ENCODE measurements at places on chromosomes 11 and 22.

DNA sequence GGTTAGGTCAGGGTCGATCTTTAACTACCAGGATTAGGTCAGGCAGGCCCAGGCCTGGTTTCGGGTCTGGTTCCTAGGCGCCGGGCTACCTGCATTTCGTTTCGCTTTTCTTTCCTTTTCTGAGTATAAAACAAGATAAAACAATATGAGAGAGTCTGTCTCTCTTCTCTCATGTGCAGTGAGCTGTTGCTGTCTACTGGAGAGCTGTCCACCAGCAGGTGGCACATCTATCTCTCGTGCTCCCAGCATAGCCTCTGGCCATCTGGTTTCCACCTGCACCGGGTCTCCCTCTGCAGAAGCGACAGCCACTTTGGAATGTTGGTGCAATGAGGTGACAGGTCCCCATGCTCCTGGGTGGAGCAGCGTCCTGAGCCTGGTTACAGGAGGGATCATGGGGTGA is 27.6 kb downstream of the RIBC2 start:
- peak; percentile 64 for DNase-seq

- DNase-seq, result no peak
Observed at GRCh38 chr22:37533995-37534394, 14.8 kb upstream of the CARD10 start.

GRCh38 chr11:8099291-8099899 is 18.4 kb downstream of the TUB start:
- DNase-seq, result peak; percentile 83

GRCh38 chr11:86067009-86067850 is 1.7 kb downstream of the PICALM start:
- DNase-seq, result no peak

DNA sequence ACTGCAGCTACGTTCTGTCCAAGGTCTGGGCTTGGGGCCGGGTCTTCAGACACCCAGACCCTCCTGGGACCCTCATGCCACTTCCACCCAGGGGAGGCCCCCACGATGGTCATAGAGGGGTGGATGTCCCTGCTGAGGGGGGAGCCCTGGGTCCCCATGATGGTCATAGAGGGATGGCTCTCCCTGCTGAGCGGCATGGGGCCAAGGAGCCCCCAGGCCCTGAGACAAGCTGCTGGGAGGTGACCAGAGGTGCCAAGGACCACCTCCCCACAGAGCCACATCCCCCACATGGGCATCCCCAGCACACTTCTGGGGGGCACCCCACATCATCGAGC is 7.2 kb downstream of the MUC5B start:
- DNase-seq, result no peak

DNA sequence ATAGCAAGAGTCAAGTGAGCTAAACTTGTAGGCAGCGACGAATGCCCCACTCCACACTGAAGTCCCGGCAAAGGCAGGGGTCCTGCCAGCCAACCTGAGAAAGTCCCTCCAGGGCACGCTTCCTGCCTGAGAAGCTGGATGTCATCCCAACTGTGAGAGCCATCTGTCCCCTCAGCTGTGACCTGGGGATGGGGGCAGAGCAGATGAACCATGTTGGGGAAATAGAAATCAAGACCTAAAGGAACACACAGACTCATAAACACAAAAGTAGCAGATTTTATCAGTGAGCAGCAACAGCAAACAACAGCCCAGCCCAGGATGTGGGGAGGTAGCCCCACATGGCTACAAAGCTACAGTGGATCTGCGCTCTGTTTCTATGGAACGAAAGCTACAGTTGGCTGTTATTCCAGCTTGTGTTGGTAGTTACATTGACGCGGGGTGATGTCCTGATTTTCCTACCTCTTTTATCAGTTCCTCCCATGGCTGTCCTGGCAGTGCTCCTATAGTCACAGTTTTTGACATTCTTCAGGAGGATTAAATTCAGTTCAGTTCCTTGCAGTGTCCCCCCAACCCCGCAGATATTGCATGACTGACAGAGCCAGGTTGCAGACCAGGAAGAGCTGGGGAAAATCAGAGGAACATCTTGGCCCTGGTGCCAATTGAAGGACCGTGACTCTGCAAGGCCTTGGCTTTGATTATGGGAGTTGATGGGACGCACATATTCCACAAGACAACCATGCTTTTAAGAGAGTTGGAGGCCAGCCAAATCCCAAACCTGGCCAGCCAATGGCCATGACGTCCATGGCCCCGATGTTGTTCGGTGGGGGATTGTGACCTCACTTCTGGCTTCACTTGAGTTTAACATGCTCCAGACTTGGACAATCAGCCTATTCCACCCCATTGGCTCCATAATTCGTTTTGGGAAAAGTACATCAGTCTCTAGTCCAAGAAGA is 14.6 kb downstream of the MRGPRD start:
- DNase-seq, result peak; percentile 53

DNA sequence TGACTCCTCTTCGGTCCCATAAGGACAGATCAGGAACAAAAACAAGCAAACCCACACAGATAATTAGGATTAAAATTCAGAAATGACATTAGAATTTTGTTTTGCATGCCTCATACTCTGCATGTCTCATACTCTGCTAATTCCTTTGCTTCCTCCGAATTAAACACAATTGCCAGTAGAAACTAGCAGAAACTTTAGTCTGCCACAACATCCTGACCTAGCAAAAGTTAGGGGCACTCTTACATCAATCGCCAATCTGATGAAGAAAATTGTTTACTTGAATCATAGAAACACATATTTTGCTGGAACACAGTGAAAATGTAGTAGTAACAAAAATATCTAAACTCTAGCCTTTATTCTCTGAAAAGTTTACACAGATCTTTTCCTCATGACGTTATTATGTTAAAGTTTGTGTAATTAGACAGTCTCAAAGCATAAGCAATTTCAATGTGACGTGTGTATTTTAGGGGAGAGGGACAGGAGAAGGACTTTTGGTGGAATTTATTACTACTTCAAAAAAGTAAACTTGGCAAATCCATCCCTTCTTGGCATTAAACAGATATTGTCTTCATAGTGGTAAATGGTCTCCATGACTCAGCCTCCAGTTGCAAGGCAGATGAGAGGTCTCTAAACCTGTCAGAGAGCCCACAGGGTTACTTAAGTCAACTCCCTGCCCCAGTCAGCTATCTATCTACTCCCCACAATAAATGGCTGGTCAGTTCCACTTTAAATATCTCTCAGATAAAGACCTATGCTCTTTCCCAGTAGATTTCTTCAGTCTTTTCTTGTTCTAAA is 249.8 kb upstream of the UBASH3B start:
- DNase-seq, result no peak

DNA sequence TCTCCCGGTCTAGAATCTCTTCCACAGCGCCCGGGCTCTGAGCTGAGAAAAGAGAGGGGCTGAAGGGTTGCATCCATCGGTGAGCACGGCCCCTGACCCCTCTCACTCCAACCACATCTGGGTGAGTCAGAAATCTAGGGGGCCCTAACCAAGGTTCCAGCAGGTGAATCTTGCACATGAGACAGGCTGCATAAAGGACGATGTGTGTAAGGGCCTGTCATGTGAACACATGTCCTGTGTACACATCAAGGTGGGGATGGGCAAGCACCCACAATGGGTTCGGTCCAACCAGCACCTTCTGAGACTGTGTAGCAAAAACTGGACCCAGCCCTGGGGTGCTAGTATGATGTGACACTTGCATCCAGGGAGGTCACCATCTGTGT is 1.2 kb downstream of the BET1L start:
- DNase-seq, result no peak

DNA sequence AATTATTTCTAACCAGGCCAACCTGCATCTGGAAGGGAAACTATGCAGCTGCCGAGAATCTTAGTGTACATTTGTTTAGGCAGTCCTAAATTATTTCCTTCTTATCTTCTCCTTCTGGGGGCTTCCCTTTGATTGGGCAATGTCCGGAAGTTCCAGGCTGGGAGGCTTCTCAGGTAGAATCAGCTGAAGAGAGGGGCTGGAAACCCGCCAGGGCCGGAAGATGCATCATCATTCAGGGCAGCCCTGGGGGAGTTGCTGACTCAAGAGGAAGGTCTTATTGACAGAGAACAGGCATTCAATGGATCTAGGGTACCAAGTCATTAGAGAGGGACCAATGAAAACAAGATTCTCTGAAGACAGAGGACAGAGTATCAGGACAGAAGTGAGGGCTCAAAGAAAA is 150.7 kb downstream of the BLID start:
- no peak for DNase-seq

DNA sequence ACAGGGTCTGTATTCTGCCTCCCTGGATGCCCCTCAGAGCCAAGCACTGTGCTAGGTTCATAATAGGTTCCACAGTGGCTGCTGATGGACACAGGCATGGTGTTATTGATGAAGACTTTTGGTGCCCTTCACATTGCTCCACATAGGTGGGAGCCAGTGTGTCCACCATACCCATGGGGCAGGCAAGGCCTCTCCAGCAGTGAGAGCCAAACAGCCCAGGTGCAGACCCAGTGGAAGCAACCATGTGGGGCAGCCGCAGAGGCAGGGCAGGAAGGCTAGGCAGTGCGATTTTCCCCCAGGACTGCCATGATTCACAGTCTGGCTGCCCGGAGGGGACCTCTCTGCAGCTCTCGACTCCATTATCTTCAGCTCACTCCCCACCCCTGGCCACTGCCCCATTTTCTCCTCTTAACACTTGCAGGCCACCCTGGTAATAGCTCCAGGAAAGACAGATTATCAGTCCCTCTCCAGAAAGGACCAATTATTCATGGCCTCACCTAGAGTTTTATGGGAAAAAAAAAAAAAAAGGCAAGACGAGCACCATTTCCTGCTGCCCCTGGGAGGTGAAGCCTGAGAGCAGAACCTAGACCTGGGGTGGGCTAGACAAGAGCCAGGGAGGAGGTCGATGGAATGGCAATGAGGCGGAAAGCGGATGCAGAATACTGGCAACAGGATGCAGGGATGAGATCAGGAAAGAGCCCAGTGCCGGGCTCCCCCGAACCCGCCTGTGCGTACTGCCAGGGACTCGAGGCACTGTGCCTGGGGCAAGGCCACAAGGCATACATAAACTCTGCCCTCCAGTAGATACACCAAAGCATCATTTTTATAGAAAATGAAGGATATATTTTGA is 343.0 kb upstream of the NCAM1 start:
- no peak for DNase-seq

- DNase-seq, result peak; percentile 24
Observed at GRCh38 chr22:50702261-50702671, 29.6 kb downstream of the SHANK3 start.

DNA sequence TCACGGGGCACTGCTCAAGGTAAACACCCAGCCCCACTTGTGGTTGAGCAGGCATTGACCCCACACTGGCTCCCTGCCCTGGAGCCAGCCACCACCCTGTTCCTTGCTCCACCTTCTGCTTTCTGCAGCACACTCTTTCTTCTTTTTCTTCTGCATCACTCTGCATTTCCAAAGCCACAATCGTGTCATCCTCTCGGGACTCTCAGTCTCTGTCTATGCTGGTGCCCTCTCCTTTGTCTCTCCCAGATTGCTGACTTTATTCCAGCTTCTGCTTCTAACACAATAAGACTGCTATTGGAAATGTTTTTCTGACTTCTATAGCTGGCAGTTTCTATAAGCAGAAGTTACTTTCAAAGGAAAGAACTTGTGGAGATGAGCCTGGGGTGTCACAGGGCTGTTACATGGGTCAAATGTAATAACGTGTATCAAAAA is 14.4 kb downstream of the GRAP2 start:
- no peak for DNase-seq

DNA sequence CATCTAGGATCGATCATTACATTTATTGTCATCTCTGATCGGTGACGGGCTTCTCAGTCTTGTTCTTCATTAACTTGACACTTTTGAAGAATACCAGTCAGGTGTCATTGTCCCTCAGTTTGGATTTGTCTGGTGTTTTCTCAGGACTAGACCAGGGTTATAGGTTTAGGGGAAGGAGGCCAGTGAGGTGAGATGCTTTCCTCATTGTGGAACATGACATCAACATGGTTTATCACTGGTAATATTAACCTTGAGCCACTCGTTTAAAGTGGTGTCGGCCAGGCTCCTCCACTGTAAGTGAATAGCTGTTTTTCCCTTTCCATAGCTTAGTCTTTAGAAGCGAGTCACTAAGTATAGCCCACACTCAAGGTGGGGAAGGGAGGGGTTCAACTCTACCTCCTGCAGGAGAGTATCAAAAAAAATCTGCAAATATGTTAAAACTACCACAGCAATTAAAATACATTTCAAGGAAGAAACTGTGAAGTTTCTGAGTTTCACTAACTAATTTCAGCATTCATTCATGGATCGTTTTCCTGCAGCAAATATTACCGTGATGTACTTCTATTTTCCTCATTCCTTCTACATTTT is 42.0 kb downstream of the KCNQ1OT1 start:
- no peak for DNase-seq

DNA sequence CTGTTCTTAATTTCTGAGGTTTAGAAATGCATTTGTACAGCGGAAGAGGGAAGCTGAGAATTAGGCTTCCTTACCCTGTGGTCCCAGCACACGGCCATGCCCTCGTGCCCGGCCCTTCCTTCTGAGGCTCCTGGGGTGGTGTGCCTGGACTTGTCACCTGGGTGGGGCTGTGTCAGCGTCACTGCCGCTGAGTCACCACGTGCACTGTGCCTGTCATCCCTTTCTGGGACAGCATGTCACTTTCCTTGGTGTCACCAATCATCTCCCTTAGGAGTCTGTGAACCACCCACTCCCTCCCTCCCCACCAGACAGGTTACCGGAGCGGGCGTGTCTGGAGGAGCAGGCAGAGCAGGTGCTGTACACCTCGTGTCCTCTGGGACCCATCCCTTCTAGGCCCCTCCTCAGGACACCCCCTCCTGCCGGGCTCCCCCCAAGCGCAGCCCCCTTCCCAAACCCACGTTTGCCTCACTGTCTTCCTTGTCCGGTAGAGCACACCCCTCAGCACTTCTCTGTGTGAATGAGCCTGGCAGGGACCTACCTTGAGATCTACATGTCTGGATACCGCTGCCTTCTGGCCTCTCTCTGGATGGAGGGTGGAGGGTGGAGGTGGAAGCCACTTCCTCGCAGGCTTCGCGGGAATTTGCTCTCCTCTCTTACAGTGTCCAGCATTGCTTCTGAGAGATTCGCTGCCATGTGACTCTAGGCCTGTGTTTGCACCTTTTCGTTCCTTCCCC is 367.6 kb downstream of the TBC1D22A start:
- peak; percentile 27 for DNase-seq

DNA sequence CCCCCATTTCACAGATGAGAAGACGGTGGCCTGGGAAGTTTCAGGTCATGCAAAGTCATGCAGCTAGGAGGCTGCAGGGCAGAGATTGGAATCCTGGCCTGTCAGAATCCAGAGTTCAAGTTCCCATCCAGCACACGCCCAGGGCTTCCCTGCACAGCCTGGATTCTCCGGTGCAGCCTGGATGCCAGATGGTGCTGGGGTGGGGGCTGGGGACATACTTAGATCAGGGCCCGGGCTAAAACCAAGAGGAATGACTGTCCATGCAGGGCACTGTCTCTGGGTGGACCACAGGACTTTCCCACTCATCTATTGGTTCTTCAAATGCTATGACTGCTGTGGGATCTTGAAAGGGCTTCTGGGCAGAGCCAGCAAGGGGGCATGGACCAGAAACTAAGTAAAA is 24.6 kb downstream of the LMO1 start:
- DNase-seq, result no peak

Data from activated naive CD4-positive, alpha-beta T cell treated with anti-CD3 and anti-CD28 coated beads, Interleukin-2, amount 10 ng/mL, durations not matched to agents 7 days and 5 days (primary cell).